Activated CD4-positive, alpha-beta memory T cell treated with anti-CD3 and anti-CD28 coated beads for 36 hours (primary cell): ENCODE measurements at places on chromosomes 7 and 10. TPM values are rescaled to one million over a fixed set of nuclear protein-coding genes. Genes with fewer than 3 reads are reported as not detected.

Gene CACNA2D1
- not detected for total RNA-seq

Gene ZDHHC6
- 40.1 TPM for total RNA-seq

Gene PAPSS2
- total RNA-seq, result 0.22 TPM

Gene PRKCQ
- 45.2 TPM for total RNA-seq

Gene FAM25C
- not detected for total RNA-seq

Gene LRRC18
- total RNA-seq, result not detected

Gene GDF10
- 0.56 TPM for total RNA-seq

Gene MACROH2A2
- 4.1 TPM for total RNA-seq

Gene TDRD1
- total RNA-seq, result 0.90 TPM

Gene HABP2
- not detected for total RNA-seq

Gene CCDC3
- total RNA-seq, result 0.34 TPM

Gene CASTOR2
- 3.8 TPM for total RNA-seq

Gene UTF1
- not detected for total RNA-seq

Gene PYROXD2
- 5.3 TPM for total RNA-seq

Gene PON3
- not detected for total RNA-seq

Gene OGDH
- 103 TPM for total RNA-seq

Gene CPA1
- not detected for total RNA-seq

Gene LRRC61
- total RNA-seq, result 27.1 TPM

Gene EPHA1
- total RNA-seq, result 2.9 TPM

Gene CCM2
- total RNA-seq, result 89.6 TPM

Gene ATG9B
- 3.5 TPM for total RNA-seq

Gene PRF1
- 32.4 TPM for total RNA-seq
